NCI-H1417 (cell line): ENCODE measurements at places on chromosomes 2 and 18.

DNA sequence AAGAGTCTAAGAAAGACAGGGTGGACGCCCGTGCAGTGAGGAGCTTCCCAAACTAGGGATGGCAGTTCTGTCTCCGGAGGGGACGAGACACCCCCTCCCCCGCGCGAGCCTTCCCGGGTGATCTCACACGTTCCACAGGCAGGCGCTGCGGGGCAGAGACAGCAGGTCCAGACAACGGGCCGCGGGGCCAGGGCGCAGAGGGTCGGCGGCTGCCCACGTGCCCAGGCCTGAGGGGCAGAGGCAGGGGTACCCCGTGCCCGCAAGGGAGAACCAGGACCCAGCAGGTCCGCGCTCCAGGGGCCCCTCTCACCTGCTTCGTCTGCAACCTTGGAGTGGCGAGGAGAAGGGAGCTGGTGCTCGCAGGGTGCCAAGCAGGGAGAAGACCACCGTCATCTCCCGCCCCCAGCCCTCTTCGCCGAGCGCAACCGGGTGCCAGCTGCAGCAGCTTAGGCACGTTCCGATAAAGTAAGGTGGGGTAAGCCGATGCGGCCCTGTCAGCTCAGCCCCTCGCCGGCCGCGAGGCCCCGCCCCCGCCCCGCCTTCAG, at the start of gene GPR155:
TSS of gene GPR155 (minus strand) at position 467 of the 545 bp plus-strand sequence. CDS start 5,073 bp downstream, outside the sequence.
- no peak for DNase-seq

GRCh38 chr2:240204431-240205276, 64.2 kb upstream of the OTOS start:
- no peak for DNase-seq

GRCh38 chr2:178243961-178244360, 49.6 kb downstream of the OSBPL6 start:
- no peak for DNase-seq

DNA sequence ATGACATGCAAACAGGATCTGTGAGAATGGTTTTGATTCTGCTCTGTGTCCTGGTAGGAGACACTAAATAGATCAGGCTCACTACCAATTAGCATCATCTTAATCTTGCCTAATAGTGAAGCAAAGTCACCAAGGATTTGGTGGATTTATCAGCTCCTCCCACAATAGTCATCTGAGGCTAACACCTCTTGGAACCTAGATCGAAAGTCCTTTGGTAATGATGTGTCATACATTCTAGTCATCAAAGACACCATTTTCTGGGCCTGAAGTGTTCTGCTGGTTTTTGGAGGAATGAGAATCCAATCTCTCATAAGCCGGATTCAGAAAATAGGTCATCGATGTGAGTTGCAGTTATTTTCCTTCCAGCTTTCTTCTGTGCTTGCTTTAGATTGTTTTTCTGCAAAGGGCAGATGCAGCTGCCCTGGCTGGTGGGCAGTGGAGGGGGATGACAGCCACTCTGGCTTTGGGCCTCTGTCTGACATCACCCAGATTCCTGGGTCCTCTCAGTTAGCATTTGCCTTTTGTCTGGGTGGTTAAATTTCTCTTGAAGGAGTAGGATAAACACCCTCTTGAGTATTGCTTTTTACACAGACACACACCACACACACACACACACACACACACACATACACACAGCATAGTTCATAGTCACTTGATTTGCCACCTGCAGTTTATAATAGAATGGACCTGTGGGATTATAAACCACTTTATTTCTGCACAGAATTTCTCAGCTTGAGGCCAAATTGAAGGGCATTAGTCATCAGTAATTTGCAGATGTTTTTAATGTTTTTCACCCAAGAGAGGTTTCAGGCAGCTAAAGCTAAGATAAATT, at the start of gene MYO3B:
TSS of gene MYO3B (plus strand) at position 198 of the 832 bp plus-strand sequence. CDS start at position 339, 141 bp downstream.
- no peak for DNase-seq

DNA sequence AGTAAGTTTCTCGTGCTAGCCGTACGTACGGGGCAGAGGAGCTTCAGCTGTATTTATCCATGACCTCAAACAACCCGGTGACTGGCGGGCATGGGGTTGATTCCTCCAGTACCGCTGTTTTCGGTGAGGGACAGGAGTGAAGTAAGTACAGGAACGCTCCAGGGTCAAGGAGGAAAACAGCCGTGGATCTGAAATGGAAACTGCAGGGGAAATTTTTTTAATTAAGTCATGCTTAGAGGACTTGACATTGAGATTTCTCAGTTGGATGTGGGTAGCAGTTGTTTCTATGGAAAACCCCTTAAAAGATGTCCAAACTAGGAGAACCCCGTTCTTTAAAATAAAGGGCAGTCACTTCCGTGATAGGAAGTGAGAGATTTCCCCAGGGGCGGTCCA, 1.2 kb downstream of the RAB12 start:
- DNase-seq: no peak

- DNase-seq: peak; percentile 41
Measured at GRCh38 chr2:20609349-20609994, 41.4 kb downstream of the HS1BP3 start.

- DNase-seq: no peak
Measured at GRCh38 chr2:27003007-27003406, 29.8 kb upstream of the TMEM214 start.
